ENCODE measurements at places on chromosomes 12 and 14.

DNA sequence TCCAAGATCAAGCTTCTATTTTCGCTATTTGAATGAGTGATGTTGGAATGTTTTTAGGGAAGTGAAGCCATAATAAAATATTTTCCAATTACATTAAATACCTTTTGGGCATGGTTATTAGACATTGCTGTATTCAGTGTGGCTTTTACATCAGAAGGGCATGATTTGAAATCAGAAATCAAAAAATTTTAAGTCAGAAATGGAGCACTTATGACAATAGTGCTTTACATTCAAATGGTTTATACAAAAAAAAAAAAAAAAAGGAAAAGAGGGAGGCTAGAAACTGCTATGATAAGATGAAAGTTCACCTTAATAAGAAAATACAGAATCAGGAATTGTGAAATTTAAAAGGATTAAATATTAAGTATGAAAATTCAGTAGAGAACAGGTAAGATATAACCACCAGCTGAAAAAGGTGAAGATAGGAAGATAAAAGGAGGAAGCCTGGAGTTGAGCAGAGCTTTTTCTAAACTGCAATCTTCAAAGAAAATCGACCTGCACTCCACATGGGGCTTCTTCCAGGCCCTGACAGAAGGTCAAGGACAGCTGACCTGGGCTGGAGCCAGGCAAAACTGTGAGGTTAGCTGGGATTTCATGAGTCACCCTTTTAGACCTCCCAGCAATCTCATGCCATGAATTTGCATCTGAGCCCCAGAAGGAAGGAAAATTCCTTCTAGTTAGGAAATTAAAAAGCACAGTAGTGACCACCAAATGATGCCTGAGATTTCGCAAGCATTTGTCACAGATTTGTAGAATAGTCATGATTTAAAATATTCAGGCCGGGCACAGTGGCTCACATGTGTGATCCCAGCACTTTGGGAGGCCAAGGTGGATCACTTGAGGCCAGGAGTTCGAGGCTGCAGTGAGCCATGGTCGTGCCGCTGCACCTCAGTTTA is 23.4 kb upstream of the BMP4 start:
- DNase-seq: no peak

- DNase-seq: peak; percentile 3
Measured at GRCh38 chr12:89709995-89710872, 1.6 kb upstream of the ATP2B1 start.

DNA sequence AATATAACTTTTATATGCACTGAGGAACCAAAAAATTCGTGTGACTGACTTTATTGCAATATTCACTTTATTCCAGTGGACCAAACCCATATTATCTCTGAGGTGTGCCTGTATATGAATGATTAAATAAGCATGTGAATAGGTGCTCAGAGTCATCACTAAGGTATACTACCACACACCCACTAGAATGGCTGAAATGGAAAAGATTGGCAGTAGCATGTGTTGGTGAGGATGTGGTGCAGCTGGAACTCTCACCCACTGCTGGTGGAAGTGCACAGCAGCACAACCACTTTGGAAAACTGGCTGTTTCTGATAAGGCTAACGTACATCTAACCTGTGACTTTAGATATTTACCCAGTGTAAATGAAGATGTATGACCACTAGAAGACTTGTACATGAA is 36.8 kb downstream of the GOLGA5 start:
- no peak for DNase-seq

DNA sequence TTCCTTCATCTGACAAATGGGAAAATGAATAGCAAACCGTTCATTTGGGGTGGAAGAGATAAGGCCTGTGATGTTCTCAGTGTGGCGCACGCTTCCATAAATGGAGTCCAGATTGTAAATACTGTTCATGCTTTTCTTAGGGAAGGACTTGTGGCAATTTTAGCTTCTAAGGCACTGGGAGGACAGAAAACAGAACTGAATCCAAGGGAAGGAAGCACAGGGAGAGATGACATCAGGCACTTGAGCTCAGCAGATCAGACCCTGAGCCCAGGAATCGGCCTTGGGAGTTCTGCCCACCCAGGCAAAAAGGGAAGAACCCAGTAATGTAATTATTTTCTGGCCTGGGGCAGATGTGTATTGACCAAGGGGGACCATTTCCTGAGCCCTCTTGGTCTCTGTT is 7.2 kb upstream of the SH2B3 start:
- DNase-seq: no peak

DNA sequence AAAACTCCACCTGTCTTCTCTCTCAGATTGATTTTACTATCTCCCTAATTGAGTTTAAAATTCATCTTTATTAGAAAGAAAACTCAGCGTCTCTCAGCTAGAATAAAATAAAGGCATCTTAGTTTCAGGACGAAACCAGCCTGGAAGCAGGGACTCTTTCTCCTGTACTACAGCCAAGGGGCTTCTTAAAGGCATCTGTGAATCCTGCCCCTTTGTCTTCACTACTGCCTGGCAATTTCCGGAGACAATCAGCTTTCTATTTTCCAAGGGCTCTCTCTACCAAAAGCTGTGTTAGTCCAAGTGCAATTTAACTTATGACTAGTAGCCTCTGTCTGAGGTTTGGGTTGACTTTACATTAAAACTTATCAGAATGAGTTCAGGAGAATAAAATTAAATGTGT is 623.3 kb upstream of the FOXG1 start:
- DNase-seq: no peak

DNA sequence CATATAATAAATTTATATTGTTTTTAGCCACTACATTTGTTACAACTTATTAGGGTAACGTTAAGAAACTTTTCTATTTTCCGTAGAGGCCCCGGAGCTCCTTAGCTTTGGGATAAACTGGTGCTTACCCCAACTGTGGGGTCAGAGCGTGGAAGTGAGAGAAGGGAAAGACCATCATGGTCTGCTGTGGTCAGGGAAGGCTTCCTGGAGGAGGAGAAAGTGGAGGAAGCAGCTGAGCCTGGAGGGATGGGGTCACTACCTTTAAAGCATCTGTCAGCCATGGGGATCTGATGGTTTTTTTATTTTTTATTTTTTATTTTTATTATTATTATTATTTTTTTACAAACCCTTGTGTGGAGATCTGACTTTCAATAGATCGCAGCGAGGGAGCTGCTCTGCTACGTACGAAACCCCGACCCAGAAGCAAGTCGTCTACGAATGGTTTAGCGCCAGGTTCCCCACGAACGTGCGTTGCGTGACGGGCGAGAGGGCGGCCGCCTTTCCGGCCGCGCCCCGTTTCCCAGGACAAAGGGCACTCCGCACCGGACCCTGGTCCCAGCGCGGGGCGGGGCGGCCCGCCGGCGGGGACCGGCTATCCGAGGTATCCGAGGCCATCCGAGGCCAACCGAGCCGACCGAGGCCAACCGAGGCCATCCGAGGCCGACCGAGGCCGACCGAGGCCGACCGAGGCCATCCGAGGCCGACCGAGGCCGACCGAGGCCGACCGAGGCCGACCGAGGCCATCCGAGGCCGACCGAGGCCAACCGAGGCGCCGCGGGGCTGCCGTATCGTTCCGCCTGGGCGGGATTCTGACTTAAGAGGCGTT is 1101.2 kb upstream of the TMEM132C start:
- peak; percentile 76 for DNase-seq

DNA sequence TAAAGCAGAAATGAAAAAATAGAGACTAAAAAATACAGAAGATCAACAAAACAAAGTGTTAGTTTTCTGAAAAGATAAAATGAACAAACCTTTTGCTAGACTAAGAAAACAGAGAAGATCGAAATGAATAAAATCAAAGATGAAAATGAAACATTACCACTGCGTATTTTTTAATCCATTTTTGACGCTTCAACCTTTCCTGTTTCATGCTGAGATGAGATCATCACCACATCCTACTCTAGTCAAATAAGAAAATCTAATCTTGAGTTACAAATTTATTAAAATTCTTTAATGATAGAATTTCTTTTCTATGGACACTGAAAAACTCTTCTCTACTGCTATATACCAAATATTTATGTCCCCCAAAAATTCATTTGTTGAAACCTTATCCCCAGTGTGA is 30.7 kb downstream of the MAGOHB start:
- no peak for DNase-seq

GRCh38 chr12:63294327-63294632 is 143.3 kb upstream of the AVPR1A start:
- DNase-seq: no peak

GRCh38 chr12:113333877-113334785 is 778 bp downstream of the SLC8B1 start:
- DNase-seq: no peak

- no peak for DNase-seq
Measured at GRCh38 chr14:67557118-67557517, 24.0 kb downstream of the PLEKHH1 start.

- DNase-seq: no peak
Measured at GRCh38 chr12:90106568-90106967, 397.9 kb upstream of the ATP2B1 start.

DNA sequence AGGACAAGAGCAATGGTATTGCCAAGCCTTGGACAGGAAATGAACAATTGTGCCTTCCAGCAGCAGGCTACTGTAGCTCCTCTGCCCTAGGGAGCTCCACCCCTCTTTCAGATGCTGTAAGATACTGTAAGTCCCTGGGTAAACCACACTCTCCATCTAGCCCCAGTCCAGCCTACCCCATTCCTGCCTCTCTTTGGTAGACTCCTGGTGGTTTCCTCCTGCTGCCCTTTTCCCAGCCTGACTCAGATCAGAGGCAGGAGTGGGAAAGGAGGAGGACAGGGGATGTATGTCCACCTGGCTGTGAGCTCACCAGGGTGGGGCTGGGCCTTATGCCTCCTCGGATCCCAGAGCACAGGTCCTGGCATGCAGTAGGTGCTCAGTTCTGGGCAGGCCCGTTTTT is 174.6 kb downstream of the ESRRB start:
- DNase-seq: no peak

DNA sequence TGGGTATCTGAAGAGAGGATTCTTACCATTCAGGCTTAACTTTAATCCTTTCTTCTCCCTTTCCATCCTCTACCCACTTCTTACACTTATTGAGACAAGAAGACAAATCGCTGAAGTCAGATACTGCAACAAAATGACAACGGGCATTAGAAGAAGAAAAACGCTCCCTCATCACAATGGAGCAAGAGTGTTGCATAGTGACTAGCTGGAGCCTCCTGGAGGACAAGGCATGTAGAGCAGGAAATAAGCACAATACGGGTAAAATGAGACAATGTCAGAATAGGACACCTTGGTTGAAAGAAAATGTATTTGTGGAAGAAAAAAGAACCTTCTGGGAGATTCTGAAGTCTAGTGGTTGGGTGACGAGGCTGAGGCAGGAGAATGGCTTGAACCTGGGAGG is 501.0 kb downstream of the RERGL start:
- DNase-seq: no peak

GRCh38 chr12:40915172-40915571 is 222.9 kb downstream of the CNTN1 start:
- DNase-seq: no peak

DNA sequence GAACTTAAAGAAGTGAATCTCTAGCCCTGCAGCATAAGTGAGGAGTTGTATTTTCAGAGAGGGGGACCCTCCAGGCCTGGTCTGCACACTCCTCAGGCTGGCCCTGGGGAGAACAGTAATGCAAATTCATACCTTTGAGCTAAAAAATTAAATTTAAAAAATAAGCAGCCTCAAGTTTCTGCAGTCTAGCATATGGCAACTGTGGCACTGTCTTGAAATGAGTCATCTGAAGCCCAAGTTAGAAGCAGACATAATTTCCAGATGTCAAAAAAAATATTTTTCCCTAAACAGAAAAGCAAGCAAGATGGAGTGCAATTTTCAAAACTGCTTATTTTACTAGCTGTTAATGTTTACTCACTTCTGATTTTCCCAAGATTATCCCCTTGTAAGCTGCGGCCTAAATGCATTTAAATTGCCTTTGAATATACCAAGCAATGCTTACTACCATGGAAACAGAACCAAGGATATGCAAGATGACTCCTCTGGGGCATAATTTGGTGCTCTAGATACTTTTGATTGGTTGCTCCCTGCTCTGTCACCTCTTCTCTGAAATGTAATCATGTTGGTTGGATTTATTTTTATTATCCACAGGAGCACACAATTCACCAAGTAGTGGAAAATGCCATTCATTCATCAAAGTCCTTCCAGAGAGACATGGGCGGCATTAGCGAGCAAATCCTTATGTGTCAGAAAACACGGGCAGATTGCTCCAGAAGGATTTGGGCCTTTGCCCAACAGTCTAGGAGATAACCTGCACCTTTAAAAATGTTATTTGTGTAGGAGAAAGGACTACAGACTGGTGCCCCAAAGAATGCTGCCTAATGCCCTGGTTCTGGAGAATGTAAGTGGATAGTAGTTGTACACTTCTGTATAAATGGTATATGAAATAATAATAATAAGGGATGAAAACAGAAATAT is 25.0 kb upstream of the DHRS7 start:
- no peak for DNase-seq

GRCh38 chr14:77498120-77498979 is at the start of gene ISM2:
Gene ISM2, minus strand, starts transcription at chr14:77498816. Its CDS starts 23 bp downstream, at chr14:77498793.
- no peak for DNase-seq

GRCh38 chr12:131694116-131694838 is 16.6 kb upstream of the SFSWAP start:
- no peak for DNase-seq

GRCh38 chr12:51019927-51020326 is 6.3 kb downstream of the SLC11A2 start:
- DNase-seq: no peak

- peak; percentile 83 for DNase-seq
Measured at GRCh38 chr12:109880043-109880931, at the start of gene GLTP. Gene GLTP, minus strand, starts transcription at chr12:109880541. Its CDS starts 167 bp downstream, at chr12:109880374.

DNA sequence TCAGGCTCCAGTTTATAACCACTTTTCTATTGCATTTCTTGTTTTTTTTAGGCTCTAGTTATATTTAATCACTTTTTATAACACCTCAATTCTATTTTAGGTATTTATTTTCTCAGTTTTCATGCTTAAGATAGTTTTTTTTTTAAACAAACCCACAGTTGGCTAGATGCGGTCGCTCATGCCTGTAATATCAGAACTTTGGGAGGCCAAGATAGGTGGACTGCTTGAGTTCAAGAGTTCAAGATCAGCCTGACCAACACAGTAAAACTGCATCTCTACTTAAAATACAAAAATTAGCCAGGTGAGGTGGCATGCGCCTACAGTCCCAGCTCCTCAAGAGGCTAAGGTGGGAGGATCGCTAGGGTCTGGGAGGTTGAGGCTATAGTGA is 93.0 kb downstream of the PPP1R12A start:
- DNase-seq: no peak

GRCh38 chr12:5047729-5048128 is 4.0 kb downstream of the KCNA5 start:
- no peak for DNase-seq

DNA sequence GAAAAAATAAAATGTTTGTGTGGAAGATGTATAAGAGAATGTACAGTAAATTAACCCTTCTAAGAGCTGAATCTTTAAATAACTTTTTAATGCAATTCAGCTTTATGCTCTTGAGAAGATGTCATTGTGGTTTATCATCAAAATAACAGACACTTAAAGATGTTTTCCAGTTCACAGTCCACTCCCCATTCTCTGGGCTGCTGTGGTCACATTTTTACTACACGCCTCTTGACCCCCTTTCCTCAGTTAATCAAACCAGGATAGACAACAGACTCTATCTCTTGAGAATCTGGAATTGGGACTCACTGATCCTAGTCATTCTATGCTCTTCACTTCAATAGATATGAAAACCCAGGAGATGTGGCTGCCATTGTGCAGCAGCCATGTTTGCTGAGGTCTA is 24.7 kb upstream of the OR6J1 start:
- DNase-seq: no peak

Measured in T-helper 1 cell (primary cell).